ENCODE measurements at places on chromosomes 3 and 15.

DNA sequence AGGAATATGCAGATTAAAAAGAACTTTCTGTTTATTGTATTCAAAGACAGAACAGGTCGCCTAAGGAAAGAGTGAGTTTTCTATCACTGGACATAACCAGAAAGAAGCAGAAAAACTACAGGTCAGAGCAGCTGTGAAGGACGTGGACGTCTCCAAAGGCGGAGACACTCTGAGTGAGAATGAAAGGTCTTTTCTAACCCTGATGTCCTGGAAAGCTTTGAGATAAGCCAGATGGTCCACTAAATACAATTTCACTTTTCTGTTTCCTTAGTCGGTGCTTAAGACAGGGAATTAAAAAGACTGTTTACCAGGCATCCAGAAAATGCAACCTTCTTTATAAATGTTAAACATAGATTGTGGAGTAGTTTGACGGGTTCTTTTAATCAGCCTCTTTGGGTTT is 360.4 kb downstream of the FGF12 start:
- no peak for DNase-seq

DNA sequence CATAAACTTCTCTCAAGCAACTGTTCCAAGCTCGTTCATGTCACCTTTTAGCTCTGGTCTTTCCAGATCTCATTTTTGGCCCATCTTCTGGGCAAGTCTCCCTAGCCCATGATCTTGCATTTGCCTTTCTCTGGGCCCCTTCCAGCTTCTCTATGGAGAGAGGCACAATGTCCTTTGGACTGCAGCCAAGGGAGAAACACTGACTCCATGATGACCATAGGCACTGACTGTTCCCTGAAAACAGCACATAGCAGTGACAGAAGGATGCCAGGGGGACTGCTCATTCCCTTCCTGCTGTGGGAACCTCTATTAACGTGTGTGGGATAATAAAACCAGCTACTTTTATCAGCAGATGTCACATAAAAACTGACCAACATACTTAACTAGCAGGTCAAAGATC is 60.3 kb downstream of the STRIT1 start:
- DNase-seq, result no peak

GRCh38 chr3:100185847-100186246 is 71.5 kb upstream of the FILIP1L start:
- DNase-seq, result no peak

DNA sequence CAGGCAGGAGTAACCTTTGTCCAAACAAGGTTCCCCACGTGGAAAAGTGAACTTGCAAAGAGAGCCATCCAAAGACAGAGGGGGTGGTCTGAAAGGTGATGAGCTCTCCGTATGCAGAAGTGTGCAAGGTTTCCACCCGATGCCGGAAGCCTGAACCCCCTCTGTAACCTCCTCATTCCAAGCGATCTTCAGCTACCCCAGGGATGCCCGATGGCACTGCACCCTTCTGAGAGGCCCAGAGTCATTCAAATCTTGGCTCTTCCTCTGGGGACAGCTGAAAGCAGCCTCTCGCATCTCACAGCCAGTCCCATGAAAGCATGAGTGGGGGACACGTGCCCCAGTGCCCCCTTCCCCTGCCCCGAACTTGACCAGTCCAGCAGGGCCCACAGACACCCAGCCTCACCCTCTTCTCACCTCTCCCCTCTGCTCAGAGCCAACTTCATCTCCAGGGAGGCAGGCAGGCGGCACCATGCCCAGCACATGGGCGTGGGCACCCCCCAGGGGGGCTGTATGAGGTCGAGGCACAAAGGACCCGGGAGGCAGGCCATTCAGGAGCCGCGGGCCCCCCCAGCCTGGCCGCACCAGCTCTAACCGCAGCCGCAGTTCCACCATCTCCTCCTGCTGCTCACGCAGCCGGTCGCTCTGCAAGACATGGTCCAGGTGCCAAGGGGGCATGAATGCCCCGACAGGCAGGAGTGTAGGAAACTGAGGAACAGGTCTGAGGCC is 8.7 kb downstream of the KIF7 start:
- DNase-seq, result no peak

GRCh38 chr3:188292827-188293226 is 138.9 kb downstream of the LPP start:
- DNase-seq, result no peak

- no peak for DNase-seq
Observed at GRCh38 chr3:59286791-59287531, 237.1 kb upstream of the CFAP20DC start.

DNA sequence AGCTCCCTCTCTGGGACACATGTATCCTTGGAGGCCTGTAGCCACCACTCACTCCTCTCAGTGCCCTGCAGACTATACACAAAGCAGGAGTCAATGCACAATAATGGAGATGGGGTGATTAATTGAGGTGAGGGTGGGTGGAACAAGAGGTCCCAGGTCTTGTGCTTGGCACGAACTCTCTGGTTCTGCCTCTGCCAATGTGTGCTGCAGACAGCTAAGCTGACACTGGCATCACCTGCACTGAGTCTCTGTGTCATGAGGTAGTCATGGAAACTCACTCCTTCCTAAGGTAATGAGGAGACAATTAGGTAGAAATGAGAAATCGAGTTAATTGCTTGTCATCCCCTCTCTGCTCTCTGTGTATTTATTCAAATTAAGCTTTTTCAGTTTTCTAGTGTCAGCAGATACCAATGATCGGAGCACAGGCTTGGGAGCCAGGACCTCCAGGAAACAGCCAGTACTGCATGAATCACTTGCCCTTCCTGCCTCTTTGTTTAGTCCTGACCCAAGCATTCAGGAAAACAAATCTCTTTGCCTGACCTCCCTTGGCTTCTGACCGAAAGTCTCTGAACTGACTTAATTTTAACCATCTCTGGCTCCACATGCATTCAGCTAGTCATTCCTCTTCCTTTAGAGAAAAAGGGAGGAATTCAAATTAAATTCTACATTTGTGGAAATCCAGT is 56.7 kb downstream of the DRD3 start:
- no peak for DNase-seq

DNA sequence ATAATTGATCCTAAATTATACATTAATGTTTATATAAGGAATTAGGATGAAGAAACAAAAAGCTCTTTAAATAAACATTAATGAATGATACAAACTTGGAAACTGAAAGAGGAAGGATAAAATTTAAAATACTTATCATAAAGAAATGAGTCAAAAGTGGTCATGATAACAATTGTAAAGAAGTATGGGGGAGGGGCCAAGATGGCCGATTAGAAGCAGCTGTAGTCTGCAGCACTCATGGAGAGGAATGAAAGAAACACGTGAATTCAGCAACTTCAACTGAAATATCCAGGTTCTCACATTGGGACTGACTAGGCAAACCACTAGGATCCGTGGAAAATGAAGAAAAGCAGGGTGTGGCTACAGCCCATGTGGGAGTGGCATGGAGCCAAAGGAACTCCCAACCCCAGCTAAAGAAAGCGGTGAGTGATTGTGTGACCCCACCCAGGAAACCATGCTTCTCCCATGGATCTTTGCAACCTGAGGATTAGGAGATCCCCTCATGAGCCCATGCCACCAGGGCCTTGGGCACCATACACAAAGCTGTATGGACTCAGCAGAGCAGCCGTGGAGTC is 13.1 kb upstream of the CP start:
- no peak for DNase-seq

DNA sequence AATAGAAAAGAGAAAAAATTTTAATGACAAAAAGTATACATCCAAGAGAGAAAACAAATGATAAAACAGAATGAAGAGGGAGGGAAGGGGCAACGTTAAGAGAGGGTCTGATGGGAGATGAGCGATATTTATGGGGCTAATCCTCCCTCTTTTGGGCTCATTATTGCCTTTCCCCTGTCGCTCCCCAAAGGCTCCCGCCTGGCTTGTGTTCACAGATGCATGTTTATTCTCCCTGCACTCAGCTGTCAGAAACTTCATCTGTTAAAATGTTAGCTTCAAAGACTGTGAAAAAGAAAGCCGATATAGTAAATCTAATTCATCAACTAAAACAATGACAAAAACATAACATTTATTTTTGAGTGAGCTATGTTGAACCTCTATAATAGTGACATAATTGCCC is 74.3 kb downstream of the GABRB3 start:
- DNase-seq, result no peak

DNA sequence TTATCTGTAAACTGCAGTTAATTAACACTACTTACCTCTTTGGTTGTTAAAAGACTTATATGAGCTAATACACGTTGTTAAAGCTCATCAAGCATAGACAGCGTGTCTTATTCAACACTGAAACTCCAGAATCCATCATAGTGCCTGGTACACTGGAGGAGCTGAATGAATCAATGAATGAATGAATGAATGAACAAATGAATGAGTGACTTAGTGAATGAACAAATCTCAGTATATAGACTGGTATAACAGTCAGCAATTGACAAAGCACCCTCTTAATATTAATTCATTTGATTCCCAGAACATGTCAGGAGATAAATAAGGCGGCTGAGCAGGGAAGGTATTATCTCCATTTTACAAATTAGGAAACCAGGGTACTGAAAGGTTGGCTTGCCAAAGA is 7.1 kb downstream of the CASR start:
- DNase-seq, result no peak

DNA sequence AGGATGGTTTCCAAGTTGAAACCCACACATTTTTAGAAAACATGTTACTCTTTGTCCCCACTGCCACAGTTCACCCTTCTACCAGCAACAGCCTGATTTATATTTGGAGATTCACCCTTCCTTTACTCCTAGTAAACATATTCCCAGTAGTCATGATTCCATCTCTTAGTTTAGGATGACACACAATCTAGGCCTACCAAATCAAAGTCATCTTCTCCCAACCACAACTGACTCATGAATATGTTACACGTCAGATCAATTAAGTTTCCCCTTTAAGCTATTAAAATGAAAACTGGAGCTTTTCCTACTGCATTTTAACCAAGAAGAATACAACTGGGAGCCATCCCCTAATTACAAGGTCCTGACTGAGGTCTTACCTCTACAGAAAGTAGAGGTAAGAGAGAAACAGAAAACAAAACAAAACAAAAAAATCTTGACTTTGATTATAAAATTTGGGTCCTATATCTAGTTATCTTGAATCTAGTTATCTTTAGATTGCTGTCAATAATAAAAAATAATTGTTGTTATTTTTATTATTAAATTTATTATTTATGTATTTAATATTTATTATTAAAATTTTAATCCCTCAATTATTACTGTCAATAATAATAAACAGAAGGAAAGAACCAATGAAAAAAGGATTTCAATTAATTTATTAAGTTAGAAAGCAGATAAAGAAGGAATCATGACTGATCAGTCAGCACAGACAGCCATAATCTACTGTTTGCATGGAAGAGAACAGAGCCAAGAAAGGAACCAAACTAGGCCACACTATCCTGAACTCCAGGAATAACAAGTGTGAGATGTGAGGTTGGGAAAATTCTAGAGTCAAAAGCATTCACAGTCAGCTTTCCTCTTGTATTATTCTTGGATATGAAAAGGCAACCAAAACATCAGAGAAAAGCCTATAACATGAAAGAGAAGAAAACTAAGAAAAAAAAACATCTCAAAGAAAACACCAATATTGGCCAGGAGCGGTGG is 12.5 kb downstream of the DPH6 start:
- DNase-seq, result no peak

DNA sequence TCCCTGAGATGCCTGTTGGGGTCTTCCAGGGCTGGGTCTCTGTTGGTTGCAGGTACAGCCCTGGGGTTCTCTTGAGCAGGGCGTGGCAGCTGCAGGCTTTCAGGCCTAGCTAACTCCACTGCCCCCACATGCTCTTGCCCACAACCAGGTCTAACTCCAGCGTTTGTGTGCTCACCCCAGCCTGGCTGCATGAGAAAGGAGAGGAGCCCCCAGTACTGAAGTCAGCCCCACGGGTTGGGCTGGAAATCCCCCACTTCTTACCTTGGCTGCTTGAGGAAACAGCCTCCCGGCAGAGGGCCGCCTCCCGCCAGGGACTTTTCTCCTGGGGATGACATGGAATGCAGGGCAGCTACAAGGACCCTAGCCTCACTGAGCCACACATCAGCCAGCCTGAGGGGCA is 16.7 kb upstream of the DLL4 start:
- DNase-seq, result no peak

- DNase-seq, result no peak
Observed at GRCh38 chr15:99963976-99964375, 230.7 kb upstream of the LYSMD4 start.

GRCh38 chr3:40255532-40255931 is 54.0 kb upstream of the EIF1B start:
- DNase-seq, result no peak

DNA sequence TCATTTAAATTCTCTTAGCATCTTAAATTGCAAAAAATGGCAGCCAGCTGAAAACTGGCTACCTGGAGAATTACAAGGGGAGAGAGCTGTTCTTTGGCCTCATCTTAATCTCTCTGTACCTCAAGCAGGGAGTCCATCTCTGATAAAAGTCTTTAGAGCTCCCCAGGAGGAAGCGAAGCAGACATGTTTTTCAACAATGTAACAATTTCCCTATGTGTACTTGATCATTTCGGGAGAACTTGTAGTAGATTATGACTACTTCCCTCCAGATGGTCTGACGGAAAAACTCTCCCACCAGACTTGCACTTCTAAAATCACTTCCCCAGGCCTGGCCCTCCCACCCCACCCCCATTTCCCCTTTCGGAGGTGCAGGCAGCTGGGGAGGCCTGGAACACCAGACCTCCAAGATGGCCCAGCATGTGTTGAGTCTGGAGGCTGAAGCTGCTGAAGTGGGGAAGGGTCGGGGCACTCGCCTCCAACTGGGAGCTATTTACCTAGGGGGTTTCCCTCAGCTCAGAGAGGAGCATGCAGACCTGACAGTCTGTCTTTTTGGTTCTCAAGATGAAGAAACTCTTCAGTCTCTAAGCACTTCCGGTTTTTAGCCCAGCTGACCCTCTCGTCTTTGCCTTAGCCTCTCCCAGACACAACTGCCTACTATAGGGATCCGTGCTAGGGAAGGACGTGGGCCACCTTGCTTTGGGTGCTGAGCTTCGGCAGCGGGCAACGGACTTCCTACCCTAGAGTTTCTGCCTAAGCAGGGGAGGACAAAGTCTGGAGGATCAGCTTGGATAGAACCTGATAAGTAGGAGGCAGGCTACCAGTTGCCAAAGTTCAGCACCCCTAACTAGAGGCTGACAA is 164.0 kb upstream of the TBL1XR1 start:
- DNase-seq, result no peak

GRCh38 chr3:120567370-120568201 is 28.6 kb upstream of the NDUFB4 start:
- no peak for DNase-seq

DNA sequence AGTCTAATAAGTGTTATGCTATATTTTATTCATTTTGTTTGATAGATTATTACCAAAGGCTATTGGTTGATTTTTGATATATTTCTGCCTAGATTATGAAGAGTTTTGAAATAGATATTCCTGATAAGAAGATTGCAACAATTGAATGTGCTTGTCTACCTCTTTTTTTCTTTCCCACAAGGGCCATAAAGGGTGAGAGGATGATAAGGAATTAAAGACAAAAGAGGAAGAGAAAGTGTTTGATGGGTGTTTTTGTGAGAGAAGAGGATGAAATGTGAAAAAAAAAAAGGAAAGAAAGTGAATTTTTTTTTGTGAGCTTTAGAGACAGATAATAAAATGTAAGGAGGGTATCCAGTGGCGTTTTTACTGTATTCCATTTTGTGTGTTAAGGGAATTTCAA is 244.4 kb downstream of the CHST2 start:
- no peak for DNase-seq
